ENCODE measurements at places on chromosomes 5 and 9.

- DNase-seq, result no peak
Measured at GRCh38 chr5:152113401-152113800, 188.8 kb upstream of the GLRA1 start.

GRCh38 chr5:11547730-11548129 lies 356.5 kb downstream of the CTNND2 start:
- no peak for DNase-seq

DNA sequence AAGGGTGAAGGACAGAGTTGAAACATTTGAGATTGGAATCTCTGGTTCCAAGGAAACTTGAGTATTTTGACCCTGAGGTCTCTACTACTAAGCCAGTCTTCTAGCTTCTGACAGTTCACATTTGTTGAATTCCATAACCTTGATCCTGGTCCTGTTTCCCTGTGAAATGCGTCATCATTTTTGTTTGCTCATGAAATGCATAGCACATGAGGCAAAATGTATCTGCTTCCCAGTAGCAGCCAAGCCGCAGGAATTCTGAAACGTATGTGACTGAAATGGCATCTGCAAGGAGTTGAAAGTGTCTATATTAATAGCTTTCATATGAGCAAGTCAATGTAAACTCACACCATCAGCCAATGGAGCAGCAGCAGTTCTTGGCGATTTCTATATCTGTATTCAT lies 307.9 kb downstream of the CSNK1G3 start:
- DNase-seq, result peak; percentile 100

DNA sequence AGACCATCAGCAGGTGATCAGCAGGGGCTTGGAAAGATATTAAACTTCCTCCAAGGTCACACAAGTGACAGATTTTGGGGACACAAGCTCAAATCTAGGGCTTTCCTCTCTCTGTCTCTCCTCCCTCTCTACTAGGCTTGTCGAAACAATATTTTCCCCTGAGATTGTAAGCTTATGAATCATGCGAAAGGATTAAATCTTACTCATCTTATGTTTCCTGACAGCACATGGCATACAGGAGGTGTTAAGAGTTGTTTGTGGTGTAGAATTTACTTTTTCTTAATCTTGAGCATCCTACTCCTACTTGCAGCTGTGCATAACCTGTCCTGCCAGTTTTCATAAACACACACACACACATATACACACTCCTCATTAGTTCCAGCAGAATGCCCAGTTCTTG lies 186.3 kb downstream of the MARCHF11 start:
- DNase-seq, result peak; percentile 72

- DNase-seq, result peak; percentile 64
Measured at GRCh38 chr9:115651461-115651860, 502.1 kb upstream of the PAPPA start.

DNA sequence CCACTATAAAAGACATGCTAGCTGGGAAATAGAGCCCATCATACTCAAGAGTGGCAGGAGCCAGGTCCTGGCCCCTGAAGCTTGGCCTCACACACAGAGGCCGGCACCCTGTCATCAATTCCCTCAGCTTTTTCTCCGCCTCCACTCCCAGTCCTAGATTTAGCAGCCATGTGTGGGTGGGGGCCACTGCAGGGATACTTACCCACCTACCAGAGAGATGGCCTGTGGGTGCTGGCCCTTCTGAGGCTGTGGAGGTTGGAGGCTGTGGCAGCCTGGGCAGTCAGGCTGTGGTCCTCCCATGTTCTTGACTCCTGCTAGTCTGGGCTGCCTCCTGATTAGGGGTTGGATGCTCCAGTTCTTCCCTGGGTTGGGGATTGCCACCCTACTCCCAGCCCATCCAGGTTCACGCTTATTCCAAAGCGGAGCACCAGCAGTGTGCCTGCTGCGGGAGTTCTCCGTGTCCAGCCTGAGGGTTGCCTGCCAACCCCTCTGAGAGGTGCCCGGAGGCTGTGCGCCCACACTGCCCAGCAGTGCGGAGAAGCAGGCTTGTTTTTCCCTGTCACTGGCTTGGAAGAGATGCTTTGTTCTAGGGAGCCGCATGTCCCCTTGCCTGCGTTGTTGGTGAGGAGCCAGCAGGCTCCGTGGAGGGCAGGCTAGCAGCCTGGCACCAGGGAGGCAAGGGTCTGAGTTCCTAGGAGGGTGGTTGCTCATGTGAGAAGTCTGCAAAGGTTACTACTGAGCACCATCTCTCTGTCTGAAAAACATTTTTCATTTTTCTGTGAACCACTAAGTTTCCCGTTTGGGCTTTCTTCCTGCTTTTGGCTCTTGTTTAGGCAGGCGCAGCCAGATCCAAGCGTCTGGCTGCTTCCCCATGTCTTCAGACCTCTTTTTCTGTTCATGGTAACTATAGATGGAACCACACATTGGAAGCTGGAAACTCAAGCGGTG lies 7.5 kb downstream of the SLC22A5 start:
- DNase-seq, result no peak

- peak; percentile 96 for DNase-seq
Measured at GRCh38 chr5:39420482-39421145, 4.2 kb downstream of the DAB2 start.
